T-helper 22 cell (primary cell): ENCODE measurements at places on chromosomes 5 and 9.

GRCh38 chr5:171770153-171770552 lies 15.5 kb upstream of the SMIM23 start:
- no peak for DNase-seq

- no peak for DNase-seq
Measured at GRCh38 chr5:73625372-73625943, 538 bp upstream of the ARHGEF28 start.

DNA sequence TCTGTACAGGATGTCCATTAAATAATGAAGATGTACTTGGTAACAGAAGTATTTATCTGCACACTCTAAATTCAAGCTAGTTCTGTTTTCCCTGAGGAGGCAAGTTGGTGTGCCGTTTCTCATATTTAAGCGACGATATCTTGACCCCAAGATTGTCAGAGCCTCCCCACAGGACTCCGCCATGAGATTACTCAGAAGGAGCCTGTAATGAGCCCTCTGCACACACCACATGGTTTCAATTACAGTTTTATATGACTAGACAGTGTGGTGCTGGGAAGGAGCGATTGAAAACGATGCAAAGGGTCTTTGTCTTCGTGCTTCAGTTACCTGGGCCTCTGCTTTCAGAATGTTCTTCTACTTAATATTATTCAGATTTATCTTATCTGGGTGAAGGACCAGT lies 840.4 kb upstream of the WWC1 start:
- DNase-seq = no peak

GRCh38 chr9:6955251-6955921 lies 197.6 kb downstream of the KDM4C start:
- no peak for DNase-seq

- DNase-seq = no peak
Measured at GRCh38 chr5:58048185-58048925, 411.5 kb downstream of the PLK2 start.

- no peak for DNase-seq
Measured at GRCh38 chr5:57734296-57734695, 251.7 kb upstream of the ACTBL2 start.

GRCh38 chr9:89553451-89554010 lies 51.3 kb upstream of the GADD45G start:
- no peak for DNase-seq

DNA sequence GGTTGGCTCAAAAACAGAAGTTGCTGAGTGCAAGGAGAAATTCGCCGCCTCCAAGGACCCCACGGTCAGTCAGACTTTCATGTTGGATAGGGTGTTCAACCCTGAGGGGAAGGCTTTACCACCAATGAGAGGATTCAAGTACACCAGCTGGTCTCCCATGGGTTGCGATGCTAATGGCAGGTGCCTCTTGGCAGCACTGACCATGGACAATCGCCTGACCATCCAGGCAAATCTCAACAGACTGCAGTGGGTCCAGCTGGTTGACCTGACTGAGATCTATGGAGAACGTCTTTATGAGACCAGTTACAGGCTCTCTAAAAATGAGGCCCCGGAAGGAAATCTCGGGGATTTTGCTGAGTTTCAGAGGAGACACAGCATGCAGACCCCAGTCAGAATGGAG lies 7.7 kb downstream of the GTF3C4 start:
- no peak for DNase-seq

- peak; percentile 52 for DNase-seq
Measured at GRCh38 chr5:170262061-170263045, 29.6 kb downstream of the C5orf58 start.

DNA sequence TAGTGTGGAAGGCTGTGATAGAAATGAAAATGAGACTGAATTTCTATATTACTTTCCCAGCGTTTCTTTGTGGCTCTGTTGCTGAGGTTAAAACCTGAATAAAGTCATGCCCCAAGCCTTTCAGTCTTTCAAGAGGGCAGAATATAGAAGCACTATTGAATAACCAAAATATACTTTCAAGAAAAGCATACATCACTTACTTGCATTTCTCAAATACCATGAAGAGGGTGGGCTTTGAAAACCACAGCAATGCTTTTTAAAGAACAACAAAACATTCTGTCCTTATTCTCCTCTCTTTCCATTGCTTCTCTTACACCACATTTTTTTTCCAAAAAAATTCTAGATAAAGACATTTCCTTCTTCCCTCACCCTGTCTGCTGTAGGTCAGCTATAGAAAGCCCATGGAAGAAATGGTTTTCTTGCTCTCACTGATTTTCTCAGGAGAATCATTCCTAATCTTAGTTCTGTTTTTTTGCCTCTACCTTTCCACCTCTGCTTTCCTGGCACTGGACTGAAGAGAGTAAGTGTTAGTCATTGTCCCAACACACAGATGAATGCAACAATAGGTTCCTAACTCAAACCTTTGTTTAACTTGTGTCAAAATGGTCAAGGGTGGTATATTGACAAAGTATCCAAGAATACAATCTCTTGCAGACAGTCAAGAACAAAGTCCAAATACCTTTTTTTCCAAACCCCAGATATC lies 51.6 kb downstream of the NUDT12 start:
- DNase-seq = no peak

- DNase-seq = no peak
Measured at GRCh38 chr9:135471791-135472640, 7.6 kb upstream of the PPP1R26 start.

DNA sequence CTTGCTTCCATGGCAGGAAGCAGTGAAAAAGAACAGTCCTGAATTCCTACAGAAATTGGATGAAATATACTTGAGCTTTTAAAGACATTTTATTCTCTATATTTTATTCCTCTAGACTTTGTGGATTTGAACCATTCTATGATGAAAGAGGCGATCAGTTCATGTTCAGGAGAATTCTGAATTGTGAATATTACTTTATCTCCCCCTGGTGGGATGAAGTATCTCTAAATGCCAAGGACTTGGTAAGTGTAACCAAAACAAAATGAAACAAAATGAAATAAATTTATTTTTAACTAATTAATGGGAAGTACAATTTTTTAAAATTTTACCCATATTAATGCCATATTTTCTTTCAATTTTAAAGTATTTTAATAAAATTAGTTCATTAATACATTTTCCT lies 34.1 kb downstream of the STARD4 start:
- DNase-seq = no peak

DNA sequence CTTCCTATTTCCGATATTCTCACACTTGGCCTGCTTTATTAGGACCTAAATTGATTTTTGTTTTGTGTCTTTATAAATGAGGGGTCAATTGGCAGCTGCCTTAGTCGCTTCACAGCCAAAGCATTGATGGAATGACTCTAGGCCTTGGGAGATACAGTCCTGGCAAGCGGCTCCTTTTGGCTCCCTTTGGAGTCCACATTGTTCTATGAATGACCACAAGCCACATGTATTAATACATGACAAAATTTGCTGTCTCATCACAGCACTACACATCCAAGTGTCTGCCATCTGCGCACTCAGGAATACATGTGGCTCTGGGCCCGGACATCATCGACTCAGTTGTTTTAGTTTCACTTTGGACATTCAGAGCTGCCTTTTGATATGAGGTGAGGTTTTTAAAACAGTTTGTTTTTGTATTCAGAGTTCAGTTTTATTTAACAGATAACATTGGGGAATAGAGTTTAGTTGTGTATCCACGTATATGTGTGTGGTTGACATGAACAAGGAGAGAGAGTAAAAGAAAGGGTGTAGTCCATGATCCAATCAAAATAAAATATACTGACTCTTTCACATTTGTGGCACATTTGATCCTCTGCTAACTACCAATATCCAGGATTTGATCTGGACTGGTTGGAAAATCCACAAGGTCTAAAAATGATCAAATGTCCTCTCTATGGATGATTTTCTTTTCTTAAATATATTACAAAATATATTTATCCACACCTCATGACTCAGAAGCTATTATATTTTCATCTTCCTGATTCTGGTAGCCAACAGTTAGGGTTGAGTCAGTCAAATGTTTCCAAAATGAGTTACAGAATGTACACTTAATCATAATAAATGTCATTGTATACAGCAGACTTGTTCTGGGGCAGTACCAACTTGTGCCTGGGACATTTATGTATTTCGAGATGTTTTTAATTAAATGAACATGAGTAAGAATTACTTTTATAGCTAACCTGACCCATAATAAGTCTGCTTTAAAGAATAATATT lies 114.0 kb upstream of the MTAP start:
- no peak for DNase-seq

- no peak for DNase-seq
Measured at GRCh38 chr5:54837093-54837492, 148.3 kb downstream of the ESM1 start.

DNA sequence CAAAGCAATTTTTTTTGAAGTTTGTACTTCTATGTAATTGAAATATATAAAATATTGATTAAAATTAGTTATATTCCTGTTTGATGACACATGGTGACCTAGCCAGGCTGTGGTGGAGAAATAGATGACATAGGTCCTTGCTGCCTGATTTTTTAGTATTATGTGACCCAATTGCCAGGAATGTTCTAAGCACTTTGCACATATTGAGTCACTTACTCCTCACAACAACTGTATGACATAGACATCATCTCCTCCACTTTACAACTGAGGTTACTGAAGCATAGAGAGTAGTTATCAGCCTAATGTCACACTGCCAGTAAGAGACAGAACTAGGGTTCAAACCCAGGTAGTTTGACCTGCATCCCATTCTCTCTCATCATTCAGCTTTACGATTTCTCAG lies 26.2 kb upstream of the SNX18 start:
- no peak for DNase-seq

- DNase-seq = no peak
Measured at GRCh38 chr5:156497804-156498208, 170.8 kb downstream of the SGCD start.

- DNase-seq = no peak
Measured at GRCh38 chr5:175681045-175681967, 23.4 kb downstream of the HRH2 start.

- no peak for DNase-seq
Measured at GRCh38 chr9:9170439-9171134, 1371.0 kb upstream of the DMAC1 start.

DNA sequence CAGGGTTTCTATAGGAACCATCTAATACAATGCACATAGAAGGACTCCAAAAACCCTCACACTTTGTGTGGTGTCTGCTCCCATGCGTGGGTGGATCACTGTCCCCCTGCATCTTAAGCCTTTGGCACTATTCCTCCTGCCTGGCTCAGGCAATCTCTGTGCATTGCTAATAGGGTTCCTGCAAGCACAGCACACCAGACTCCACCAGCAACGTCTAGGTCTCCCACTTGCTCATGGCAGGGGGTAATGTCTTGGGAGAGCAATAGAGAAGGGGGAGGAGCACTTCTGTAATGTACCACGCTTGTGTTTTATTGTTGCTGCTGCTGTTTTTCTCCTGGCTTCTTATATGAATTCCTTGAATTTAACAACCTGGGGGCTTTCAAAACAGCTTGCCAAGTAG lies 182.6 kb upstream of the GLRA1 start:
- DNase-seq = no peak

- DNase-seq = no peak
Measured at GRCh38 chr9:135126451-135127187, 39.2 kb downstream of the OLFM1 start.

- peak; percentile 23 for DNase-seq
Measured at GRCh38 chr5:137752905-137753690, 1.1 kb downstream of the HNRNPA0 start.

DNA sequence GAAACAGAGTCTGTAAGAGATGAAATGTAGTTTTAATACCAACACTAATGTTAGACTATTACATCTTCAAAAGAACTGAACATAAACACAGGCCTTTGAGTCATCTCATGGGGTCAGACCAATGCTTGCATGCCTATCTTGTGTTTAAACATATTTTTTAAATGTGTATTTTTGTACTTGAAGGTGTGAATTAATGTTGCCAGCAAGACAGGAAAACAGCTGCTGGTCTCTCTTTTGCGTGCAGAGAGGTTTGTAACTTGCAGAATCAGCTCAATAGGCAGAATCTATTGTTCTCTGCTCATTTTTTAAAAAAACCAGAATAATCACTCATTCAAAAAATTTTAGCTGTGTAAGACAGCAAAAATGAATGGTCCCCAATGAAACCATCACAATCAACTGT lies 180.2 kb downstream of the ALDH1A1 start:
- DNase-seq = no peak

GRCh38 chr9:69379270-69379982 lies 54.4 kb downstream of the ENTREP1 start:
- DNase-seq = no peak

DNA sequence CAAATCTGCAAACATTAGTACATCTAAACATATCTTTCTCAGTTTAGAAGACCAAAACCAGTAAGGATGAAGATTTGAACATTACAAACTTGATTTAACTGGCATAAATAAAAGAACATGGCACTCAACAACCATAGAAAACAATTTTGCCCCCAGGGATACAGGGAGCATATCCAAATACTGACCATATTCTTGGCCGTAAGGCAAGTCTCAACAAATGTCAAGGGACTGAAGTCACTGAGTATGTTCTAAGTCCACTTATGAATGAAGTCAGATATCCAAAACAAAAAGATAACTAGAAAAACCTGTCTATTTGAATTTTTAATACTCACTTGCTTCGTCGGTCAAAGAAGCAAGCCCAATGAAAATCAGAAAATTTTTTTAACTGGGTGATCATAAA lies 14.1 kb downstream of the FEM1C start:
- DNase-seq = no peak

GRCh38 chr5:120080781-120081180 lies 383.3 kb upstream of the PRR16 start:
- DNase-seq = no peak

DNA sequence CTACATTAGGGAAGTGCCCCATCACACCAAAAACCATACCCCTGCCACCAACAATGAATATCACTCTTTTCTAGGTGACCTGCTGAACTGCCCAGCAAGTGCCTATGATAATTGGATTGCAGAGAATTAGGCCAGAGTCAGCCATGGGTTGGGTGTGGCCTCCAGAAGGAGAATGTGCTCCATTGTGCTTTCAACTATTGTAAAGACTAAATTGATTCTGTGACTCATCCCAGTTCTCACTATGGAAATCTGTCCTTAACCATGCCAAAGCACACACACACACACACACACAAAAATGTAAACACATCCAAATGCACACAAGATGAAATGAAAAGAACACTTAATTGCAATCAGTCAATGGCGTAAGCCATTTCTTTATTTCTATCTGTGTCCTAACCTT lies 25.7 kb downstream of the DRD1 start:
- DNase-seq = no peak

GRCh38 chr9:79215821-79216220 lies 355.9 kb upstream of the TLE4 start:
- DNase-seq = no peak

- DNase-seq = no peak
Measured at GRCh38 chr9:90941661-90942060, 140.0 kb downstream of the SYK start.

DNA sequence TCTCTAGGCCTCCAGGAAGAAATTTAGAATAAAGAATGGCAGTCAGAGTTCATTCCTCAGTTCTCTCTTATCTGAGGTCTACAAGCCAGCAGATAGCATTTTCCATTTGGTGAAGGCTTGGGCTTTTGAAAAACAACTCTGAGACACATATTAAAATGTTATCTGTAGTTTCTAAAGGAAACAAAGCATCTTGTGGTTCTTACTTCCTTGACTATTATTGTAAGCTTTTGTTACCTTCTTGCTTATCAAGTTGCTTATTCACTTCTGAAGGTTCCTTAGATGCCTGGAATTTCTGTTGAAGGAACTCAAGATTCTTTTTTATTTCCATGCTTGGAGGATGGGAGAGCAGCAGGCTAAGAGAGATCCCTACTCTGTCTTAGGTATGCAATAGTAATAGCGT lies 79.2 kb upstream of the MRPS30 start:
- no peak for DNase-seq
